NCI-H446 treated with DMSO at 0.1 percent for 48 hours (cell line): ENCODE measurements at places on chromosomes 16 and 17.

DNA sequence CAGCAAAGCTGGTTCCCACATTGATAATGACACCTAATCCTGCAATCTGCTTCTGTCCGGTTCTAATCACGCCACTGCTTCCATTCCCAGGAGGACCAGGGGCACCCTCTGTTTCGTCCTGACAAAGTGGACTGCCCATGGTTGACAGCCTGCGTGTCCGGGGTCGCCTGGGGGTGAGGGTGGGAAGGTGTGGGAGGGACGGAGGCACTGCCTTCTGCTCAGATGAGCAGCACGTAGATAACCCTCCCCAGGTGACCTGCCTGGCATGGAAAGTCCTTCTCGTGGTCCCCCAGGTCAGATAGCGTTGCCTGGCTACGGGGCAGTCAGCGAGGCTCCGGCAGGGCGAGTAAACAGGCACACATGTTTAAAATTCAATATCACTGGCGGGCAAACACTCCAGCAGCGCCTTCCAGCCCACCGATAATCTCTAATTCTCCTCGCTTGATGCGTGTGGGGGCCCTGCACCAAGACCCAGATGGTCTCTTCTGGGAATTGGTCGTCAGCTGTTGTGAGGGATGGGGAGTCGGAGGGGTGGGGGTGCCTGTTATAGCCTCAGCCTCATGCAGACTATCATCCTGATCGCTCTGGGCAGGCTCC, 132.2 kb downstream of the RAP1GAP2 start:
- no peak for DNase-seq

GRCh38 chr16:80231121-80231520, 309.7 kb upstream of the DYNLRB2 start:
- DNase-seq = no peak

GRCh38 chr17:82429824-82430223, 11.4 kb upstream of the OGFOD3 start:
- no peak for DNase-seq

- peak; percentile 77 for DNase-seq
These were observed 25.3 kb downstream of the G6PC3 start for GRCh38 chr17:44095647-44096496.

GRCh38 chr16:14564323-14564722, 65.7 kb downstream of the PARN start:
- DNase-seq = no peak

DNA sequence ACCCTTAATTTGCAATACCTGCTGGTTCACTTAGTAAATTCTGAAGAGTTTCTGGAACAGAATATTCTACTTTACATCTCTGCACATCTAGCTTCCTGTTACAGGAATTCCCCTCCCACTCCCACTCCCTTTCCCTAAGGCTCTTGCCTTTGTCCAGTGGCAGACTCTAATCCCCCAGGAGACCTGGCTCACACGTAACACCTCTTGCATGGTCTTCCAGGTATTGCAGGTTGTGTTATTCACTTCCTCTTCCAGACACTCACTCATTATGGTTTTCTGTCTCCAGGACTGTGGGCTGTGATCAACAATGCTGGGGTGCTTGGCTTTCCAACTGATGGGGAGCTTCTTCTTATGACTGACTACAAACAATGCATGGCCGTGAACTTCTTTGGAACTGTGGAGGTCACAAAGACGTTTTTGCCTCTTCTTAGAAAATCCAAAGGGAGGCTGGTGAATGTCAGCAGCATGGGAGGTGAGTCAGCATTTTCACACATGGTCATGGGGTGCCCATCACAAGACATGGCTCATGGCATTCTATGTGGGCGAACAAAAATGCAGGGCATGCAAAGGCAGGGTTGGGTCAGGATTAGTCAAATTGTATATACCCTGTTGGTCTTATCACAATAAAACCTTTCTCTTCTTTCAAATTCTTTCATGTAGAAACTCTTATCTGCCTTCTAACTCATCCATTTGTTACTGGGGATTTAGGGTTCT, 35.8 kb downstream of the HSD17B2 start:
- DNase-seq = no peak

- DNase-seq = no peak
These were observed 30.7 kb downstream of the HIC1 start for GRCh38 chr17:2085648-2085949.

DNA sequence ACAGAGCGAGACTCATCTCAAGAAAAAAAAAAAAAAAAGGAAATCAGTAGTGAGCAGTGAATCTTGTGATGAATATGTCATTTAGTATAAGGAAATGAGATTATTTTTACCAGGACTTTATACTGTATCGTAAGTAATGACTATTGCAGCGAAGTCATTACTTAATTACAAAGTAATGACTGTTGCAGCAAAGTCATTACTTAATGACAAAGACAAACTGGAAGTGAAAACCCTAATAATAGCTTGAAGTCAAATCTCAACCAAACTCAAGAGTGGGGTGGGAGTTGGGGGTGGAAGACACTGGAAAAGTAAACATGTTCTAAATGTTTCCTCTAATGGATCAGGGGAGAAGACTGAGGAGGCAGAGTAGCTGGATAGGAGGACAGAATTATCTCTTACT, 76.5 kb downstream of the ARHGAP44 start:
- no peak for DNase-seq

DNA sequence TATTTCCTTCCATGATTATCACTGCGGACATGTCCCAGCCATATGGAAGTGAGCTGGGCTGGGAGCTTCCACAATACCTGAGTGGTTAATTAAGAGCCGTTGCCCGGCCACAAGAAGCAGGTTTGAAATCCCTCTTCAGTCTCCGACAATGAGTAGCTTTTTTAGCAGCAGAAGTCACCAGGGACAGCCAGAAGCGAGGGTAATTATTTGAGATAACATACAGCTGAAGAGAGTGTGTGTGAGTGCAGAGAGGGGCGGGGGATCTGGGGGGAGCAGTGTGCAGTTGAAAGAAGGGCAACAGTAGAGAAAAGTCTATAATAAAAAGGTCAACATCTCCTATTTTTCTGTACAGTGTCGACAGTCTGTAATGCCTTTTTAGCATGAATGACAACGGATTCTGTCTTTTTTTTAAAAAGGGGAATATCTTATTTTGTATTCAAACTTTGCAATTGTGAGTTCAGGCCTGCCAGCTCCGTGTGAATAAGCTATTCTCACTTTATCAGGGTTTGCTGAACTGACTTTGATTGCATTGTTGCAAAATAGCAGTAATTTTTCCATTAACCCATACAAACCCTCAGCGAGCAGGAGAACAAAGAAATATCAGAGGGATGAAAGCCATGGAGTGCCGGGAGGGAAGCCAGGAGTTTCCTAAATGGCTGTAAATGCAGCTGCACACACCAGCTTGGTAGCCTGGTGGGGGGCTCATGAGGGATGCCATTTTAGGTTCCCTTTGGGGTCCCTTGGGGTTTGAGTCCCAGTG, 220.3 kb upstream of the IRX3 start:
- DNase-seq = no peak

- DNase-seq = no peak
These were observed 36.4 kb downstream of the CDR2 start for GRCh38 chr16:22337849-22338635.

DNA sequence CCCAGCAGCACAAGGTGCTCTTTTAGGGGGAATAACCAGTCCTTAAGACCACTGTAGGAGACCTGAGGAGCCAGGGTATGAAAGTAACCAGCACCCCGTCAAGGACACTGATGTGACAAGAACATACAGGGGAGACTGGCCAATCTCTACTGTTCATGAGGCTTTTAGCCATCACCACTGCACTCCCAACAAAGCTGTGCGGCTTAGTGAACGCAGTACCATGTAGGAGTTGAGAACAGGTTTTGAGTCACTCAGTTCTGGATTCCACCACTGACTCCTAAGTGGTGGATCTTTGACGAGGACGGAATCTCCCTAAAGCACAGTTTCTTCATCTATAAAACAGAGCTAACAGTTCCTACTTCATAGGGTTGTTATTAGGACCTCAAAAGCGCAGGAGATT, 26.8 kb downstream of the COG4 start:
- no peak for DNase-seq
